GM12892 (cell line): ENCODE measurements at places on chromosomes 6 and 20.

GRCh38 chr6:93088621-93089501 lies 330.5 kb downstream of the EPHA7 start:
- no peak for DNase-seq

GRCh38 chr6:110322874-110323242 lies 35.3 kb downstream of the METTL24 start:
- DNase-seq: no peak

DNA sequence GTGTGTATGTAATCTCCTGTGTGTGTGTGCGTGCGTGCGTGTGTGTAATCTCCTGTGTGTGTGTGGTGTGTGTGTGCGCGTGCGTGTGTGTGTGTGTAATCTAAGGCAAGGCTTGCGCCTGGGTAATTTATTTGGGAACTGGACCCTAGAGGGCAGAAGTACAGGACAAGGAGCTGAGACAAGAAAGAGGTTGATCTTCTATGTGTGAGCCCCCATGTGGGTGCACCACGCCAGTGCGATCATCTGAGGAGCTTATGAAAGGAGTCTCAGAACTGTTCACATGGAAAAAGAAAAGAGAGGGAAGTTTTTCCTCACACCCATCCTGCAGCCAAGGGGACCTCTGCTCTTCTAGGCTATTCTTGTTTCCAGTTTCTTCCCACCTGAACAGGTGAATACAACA lies 220.1 kb upstream of the GGTLC1 start:
- no peak for DNase-seq

DNA sequence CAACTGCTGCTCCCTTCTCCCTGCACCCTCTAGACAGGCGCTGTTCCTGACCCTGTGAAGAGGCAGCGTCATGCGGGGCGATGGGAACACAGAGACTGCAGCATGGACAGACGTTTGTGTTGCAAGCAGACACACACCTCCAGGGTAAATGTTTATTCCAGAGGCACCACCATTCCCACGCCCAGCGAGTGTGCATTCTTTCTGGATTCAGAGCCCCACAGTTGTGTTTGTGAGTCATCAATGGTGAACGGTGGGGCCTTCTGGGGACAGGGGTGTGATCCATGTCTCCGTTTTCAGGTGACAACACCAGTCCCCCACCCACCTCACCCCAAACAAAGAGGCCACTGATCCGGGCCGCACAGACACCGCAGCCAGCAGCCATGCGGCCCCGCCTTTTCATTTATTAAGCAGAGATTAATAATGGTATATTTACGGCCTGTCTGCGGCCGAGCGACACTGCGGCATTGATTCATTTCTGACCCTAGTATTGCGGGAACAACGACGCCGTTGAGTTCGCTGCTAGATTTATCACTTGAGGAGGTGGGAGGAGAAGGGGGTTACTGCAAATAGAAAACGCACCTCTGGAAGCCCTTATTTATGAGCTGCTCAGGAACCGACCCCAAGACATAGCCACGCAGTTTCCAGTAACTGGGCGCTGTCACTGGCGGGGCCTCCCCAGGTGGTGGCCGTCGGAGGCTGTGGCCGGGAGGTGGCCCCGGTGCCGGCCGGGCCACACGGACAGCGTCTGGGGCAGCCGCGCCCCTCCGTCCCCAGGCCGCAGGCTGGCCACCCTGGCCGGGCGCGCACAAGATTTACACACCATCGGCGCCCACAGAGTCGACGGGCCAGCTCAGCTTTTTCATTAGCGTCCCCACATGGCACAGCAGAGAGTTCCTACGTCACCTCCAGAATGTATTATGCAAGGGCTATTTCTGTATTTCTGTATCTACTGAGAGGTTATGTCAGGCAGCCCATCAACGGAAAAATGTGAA lies 367.6 kb downstream of the THBS2 start:
- no peak for DNase-seq

DNA sequence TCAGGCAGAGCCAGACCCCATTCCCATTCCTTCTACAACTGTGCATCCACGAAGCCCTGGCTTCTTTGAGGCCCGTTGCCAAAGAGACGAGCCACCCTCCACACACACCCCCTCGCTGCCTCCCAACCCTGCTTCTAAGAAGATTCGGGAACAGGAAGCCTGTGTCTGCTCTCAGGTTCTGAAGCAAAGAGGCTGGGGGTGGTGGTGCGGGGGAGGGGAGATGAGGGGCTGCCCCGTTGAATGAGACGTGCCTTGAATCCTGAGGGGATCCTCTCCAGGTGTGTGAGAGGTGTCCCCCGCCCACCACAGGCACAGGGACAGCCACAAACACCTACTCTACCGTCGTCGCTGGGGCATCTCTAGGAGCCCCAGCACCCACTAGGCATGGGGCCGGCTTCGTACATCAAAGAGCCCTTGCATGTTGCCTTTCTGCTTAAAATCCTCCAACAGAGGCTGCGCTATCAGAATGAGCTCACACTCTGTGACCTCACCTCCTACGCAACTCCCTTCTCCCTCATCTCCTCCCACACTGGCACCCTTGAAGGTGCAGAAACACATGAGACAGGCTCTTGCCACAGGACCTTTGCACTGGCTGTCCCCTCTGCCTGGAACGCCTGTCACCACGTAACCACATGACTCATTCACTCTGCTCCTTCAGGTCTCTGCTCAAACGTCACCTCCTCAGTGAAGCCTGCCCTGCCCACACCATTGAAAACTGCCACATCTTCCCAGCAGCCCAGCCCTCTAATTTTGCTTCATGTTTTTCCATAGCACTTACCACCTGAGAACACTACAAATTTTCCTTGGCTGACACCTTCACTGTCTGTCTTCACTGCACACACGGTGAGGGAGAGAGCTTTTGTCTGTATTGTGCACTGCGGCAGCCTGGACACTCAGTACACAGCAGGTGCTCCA lies 58.5 kb downstream of the PREX1 start:
- no peak for DNase-seq

DNA sequence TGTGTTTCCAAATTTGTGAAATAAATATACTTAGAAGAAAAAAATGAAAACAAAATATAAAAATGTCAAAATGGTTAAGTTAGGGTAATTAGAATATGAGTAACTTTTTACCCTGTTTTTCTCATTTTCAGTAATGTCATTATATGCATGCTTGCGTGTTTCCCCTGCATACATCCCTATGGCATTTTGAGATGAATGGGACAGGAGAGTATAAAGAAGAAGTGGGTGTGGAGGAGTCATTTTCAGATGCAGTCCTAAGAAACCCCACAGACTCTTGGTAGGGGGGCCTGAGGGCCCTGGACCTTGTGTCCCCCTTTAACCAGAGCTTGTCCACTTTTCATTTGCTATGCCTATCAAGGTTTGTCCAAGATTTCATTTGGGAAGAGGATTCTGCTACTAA lies 77.2 kb downstream of the FOXO3 start:
- no peak for DNase-seq

DNA sequence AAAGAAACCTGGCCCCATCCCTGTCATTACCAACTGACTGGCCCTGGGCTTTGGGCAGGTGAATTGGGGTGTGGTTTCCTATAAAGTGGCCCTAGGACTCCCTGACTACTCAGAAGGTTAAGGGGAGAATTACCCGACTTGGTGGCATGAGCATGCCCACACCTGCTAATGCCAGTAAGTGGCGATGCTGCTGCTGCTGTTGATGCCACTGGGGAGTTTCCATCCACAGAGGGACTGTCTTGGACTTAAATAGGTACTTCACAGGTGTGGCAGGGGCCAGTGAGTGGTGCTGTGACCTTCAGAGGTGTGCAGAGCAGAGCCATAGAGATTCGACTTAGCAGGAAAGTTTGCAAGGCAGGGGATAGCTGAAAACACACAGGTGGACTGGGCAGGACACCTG lies 32.6 kb upstream of the MDFI start:
- DNase-seq: no peak

DNA sequence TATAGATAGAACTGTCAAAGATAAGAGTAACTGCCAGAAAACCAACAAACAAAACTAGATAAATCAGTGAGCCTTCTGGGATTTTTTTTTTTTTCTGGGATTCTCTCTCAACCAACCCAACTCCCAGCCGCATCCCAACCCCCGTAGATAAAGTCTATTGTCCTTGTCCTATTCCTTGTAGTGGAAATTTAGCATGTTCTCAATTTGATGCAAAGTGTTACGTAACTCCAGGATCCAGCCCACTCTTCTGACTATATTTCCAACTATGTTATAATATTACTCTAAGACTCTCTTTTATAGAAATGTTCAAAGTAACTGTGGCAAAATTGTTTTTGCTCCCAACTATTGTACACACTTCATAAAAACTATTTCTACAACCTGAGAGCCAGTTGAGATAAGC lies 15.4 kb upstream of the CDYL start:
- DNase-seq: no peak

DNA sequence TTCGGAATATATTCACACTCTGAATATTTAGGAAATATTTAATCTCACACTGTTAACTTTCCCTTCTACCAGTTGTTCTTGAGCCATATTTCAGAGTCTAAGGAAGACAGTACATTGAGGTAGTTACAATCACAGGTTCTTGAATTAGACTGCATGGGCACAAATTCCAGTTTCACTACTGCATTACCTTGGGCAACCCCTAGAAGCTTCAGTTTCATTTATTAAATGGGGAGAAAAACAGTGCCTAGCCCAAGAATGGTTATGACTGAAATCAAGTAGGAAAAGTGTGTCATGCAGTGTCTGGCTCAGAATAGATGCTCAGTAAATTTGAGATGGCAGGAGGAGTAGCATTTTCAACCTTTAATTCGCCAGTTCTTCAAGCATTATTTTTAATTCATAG lies 124.5 kb upstream of the SAMD5 start:
- DNase-seq: no peak

DNA sequence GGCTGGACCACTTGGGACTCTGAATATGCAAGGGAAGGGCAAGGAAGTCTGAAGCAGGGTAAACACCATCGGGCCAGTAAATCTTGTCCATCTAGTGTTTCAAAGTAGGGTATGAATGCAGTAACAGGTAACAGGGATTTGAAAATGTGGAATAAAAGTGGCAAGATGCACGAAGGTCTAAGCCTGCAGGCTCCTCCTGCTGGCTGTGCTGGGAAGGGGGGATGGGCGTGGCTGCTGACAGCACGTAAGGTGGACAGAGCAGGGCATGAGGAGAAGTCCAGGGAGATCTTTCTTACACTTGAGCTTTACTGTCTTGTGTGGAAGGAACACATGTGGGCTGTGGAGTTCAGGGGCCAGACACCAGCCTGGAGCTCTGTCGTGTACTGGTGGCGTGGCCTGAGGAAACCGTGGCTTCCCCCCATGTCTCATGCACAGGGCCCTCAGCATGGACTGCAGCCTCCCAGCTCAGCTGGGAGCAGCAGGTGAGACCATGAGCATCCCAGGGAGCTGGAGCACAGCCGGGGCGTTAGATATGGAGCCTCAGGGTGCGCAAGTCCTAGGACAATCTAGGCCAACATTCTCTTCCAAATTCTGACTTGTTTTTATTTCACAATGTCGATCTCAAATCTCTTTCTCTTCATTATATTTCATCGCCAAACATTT lies 84.5 kb downstream of the SLC22A23 start:
- no peak for DNase-seq

DNA sequence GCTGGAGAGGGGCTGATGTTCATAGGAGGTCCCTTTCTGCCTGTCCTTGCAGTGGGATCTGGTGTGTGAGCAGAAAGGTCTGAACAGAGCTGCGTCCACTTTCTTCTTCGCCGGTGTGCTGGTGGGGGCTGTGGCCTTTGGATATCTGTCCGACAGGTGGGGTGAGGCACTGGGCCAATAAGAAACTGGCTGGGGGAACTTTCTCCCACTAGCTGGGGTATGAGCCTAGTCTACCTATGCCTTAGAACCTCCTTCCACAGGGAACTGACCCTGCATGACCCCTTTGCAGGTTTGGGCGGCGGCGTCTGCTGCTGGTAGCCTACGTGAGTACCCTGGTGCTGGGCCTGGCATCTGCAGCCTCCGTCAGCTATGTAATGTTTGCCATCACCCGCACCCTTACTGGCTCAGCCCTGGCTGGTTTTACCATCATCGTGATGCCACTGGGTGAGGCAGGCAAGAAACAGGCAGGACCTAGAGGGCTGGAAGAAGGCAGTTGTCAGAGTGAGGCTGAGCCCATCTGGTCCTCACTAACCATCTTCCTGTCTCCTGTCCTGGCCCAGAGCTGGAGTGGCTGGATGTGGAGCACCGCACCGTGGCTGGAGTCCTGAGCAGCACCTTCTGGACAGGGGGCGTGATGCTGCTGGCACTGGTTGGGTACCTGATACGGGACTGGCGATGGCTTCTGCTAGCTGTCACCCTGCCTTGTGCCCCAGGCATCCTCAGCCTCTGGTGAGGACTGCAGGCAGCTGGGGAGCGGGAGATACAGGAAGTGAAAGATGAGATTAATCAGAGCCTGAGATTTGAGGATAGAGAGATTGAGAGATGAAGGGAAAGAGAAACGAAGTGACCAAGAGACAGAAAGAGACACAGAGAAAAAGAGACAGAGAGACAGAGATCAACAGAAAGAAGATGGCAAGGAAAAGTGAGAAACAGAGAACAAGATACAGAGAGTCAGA lies 1.6 kb downstream of the SLC22A7 start:
- DNase-seq: no peak

DNA sequence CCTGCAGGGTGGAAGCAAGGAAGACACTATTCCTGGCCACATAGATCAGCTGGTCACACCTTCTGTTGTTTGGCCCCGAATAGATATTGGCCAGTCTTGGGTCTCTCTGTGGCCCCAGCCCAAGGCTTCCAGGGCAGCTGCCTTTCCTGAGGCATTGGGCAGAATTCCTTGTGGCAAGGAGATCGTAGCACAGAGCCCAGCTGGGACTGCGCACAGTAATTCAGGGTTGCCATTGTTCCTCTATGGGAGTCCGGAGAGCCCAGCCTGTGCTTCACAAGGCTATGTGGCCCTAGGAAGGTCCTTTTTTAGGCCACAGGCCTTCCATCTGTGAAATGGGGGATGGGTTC lies 6.9 kb downstream of the SGK2 start:
- no peak for DNase-seq

DNA sequence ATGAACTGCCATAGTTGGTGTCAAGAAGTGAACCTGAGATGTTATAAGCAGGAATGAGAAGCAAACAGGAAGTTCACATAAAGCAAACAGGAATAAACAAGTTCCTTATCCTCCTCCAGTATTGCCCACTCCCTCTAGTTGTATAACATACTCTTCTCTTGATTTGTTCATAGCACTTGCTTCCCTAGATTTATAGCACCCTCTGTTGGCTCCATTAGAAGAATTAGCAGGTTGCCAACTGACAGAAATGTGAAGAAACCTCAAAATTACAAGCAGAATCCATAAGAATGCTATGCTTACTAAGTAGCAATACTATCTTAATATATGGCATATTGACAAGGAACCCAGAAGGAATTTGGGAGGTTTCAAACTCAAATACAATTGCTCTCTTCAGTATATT lies 195.4 kb downstream of the TBX18 start:
- no peak for DNase-seq
